Stromal cell of bone marrow (primary cell): ENCODE measurements at places on chromosomes 5 and 9.

GRCh38 chr9:121218357-121219027 is 16.8 kb upstream of the RAB14 start:
- no peak for DNase-seq

GRCh38 chr9:84827216-84827765 is 157.8 kb downstream of the NTRK2 start:
- DNase-seq: no peak

DNA sequence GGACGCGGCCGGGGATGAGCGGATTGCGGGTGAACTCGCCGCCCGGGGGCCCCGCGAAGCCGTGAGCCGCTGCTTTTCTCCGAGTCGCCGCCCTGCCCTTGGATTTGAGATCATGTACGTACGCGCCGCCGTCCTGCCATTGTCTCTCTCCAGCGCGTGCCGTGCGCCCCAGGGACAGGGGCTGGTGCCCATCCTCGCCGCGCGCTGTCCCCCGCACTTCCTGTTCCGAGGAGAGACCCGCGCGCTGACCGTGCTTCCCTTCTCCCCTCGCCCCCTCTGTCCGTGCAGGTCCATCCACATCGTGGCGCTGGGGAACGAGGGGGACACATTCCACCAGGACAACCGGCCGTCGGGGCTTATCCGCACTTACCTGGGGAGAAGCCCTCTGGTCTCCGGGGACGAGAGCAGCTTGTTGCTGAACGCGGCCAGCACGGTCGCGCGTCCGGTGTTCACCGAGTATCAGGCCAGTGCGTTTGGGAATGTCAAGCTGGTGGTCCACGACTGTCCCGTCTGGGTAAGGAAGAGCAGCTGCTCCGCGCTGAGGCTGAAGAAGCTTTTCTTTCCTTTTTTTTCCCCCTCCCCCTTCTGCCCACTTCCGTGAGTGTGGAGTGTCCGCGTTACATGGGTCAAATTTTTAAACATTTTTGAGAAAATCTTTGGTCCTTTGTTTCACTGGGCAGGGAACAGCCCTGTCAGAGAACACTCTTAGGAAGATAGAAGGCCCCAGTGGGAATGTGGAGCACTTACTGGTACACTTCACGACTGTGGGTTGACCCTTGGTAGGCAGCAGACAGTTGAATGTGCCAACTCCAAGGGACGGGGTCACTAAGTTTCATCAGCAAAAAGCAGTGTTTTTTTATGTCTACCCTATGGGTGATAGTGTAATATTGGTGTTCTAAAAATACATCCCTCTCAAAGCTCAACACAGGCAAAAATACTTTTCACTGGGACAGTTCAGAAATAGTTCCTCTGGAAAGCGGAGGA is 727 bp downstream of the RHOBTB3 start:
- DNase-seq: no peak

- DNase-seq: peak; percentile 54
These were observed 292.9 kb upstream of the PUM3 start for GRCh38 chr9:3136686-3137346.

GRCh38 chr9:133131506-133131905 is 10.5 kb upstream of the RALGDS start:
- DNase-seq: no peak

GRCh38 chr5:137156180-137156579 is 342.9 kb downstream of the SPOCK1 start:
- no peak for DNase-seq
